ENCODE measurements at places on chromosomes 11 and 22.

GRCh38 chr22:44312766-44313165 is at the start of gene SHISAL1:
SHISAL1 (minus strand) TSS chr22:44312951; CDS start chr22:44300945, 12,006 bp downstream.
- no peak for DNase-seq

GRCh38 chr22:45335021-45335818 is 25.5 kb downstream of the FAM118A start:
- DNase-seq = no peak

GRCh38 chr11:102762361-102762767 is 18.1 kb downstream of the MMP10 start:
- no peak for DNase-seq

GRCh38 chr11:126100716-126101115 is 38.0 kb upstream of the CDON start:
- no peak for DNase-seq

- no peak for DNase-seq
Observed at GRCh38 chr11:98725471-98725870, 295.3 kb upstream of the CNTN5 start.

- DNase-seq = no peak
Observed at GRCh38 chr11:119790476-119790875, 61.5 kb upstream of the NECTIN1 start.

DNA sequence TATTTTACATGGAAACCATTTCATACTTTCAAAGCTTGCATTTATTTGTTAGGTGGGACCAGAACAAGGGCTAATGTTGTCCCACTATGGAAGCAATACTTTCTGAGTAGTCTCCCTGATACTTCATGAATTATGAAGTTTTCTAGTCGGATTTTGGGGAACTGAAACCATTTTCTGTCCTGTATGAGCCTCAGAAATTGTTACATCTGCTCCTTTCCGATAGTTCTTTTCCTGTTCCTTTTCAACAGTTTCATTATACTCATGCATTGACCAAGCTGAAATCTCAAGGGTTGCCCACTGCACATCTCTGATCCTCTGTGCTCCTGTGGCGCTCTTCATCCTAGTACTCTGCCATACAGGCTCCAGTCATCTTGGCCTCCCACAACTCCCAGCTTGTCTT is 31.5 kb upstream of the GLYATL1 start:
- DNase-seq = no peak

DNA sequence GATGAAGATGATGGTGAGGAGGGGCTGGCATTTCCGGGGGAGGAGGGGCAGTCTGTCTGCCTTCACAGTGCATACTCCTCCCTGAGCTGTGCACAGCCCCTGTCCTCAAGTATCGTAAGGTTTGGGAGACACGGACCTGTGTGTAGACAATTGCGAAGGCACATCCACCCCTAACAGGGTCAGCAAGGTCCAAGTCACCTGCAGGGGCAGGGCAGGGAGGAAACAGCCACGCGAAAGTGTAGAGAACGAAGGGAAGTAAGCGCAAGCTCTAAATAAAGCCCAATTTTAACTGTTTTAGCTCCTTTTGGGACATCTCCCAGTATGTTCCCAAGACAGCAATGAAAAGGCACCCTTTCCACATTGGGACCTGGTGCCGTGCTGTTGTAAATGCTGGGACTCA is 448.2 kb downstream of the TBC1D22A start:
- no peak for DNase-seq

DNA sequence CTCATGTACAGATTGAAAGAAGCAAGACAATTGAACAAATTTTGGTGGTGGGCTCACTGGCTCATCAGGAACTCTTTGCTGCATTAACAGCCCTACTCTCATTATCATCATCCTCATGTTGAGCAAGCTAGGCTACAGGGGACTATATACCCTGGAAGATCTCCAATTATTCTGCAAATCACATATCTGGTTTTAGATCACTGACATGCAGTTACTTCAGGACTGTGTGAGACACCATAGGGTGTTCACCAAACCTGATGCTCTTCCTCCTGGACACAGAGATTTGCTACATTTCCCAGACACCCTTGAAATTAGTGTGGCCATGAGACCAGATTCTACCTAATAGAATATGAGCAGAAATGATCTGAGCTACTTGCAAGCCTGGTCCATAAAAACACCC is 23.0 kb upstream of the ME3 start:
- DNase-seq = no peak

DNA sequence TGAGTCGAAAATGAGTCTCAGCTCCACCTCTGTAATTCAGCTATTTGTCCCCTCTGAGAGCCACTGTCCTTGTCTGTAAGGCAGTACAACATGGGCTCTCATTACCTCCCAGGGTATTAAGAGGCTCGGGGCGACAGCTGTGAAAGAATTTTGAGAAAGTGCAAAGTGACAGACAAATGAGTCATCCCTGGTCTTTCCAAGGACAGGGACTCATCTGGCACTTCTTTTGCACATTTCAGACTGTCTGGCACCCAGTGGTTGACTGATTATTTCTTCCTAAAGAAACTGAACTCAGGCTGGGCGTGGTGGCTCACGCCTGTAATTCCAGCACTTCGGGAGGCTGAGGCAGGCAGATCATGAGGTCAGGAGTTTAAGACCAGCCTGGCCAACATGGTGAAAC is 62.1 kb upstream of the ARFGAP3 start:
- no peak for DNase-seq

Measured in brain pericyte (primary cell).